ENCODE measurements at places on chromosomes 7 and 10. TPM values are rescaled to one million over a fixed set of nuclear protein-coding genes. Genes with fewer than 3 reads are reported as not detected.

The MUC12 gene
- not detected for total RNA-seq

The LBX1 gene
- not detected for total RNA-seq

The BAG3 gene
- 50.1 TPM for total RNA-seq

The TMEM196 gene
- not detected for total RNA-seq

DNA sequence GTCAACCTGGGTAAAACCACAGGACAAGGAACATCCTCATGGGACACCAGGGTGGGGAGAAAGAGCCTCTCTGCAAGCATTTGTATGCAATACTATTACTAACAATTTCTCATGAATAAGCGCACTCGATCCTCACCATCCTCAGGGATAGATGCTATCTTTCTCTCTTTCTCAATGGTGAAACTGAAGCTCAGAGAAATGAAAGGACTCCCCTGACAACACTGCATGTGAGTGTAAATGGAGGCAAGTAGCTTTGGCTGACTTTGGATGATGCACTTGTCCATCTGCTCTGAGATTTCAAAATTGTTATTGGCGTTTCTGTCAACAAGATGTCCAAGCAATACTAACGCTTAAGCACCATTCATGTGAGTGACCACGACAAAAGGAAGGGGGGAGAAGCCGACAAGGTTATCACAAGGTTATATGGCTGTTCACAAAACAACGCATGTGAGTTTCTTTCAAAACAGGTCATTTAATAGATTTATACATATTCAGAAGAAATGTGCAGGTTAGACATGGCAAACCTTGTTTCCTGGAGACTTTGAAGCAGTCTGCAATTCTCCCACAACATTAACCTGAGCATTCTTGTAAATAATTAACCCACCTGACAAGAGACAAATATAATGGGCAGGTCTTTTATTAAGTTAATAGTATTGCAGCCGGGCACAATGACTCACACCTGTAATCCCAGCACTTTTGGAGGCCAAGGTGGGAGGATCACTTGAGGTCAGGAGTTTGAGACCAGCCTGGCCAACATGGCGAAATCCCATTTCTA lies 54.0 kb downstream of the IFIT5 start:
- DNase-seq, result no peak

- no peak for DNase-seq
Observed at GRCh38 chr10:3401491-3401938, 228.9 kb upstream of the PITRM1 start.

- DNase-seq, result no peak
Observed at GRCh38 chr10:127012769-127013152, 107.5 kb downstream of the DOCK1 start.

GRCh38 chr7:78191475-78192079 lies 393.0 kb downstream of the PHTF2 start:
- DNase-seq, result no peak

DNA sequence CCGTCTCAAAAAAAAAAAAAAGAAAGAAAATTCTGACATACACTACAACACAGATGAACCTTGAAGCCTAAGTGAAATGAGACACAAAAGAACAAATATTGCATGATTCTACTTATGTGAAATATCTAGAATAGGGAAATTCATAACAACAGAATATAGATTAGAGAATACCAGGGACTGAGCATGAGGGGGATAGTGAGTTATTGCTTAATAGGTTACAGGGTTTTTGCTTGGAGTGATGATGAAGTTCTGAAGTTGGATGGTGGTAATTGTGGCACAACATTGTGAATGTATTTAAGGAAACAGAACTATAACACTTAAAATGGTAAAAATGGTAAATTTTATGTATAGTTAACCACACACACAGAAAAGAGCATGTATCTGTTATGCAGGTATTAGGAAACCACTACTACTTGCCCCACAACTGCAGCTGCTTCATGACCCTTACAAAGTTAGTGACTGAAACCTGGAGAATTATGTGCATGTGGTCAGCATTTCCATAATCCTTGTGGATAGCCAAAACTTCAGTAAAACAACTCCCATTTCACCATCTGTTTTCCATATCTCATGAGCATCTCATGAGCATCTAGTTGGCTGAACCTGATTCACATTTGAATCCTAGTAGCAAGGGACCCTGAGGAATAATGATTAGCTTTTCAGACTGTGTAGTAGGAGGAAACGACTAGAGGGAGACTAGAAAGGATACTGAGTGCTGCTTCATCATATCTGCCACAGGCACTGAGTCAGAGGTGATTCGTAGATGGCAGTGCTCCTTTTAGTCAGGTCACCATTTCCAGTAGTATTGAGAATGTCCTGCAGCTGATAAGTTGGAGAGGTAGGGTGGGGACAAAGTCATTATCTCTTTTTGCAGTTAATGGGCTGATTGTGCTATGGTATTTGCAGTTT lies 26.3 kb downstream of the SAMD8 start:
- DNase-seq, result no peak

GRCh38 chr7:98963305-98963704 lies 85.0 kb downstream of the TRRAP start:
- DNase-seq, result no peak

DNA sequence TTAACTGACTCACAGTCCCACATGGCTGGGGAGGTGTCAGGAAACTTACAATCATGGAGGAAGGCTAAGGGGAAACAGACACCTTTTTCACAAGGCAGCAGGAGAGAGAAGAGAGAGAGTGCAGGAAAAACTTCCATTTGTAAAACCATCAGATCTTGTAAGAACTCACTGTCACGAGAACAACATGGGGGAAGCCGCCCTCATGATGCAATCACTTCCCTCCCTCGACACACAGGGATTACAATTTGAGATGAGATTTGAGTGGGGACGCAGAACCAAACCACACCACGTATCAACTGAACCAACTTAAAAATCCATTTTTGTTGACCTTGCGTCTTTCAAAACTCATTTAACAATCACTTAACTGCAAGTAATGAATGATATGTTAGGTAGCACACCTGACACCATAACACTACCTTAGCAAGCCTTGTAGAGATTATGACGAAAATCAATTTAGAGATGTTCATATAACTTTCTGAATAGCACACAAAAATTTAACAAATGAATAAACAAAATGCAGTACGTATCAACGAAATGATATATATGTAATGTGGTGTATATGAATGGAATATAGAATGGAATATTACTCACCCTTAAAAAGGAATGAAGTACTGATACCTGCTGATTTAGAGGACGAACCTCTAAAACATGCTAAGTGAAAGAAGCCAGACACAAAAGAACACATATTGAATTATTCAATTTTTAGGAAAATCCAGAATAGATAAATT lies 3.7 kb downstream of the FAM3C start:
- no peak for DNase-seq

GRCh38 chr7:101108330-101108857 lies 18.5 kb upstream of the SERPINE1 start:
- no peak for DNase-seq

GRCh38 chr10:76309741-76310587 lies 878.5 kb downstream of the LRMDA start:
- DNase-seq, result no peak

All from sciatic nerve (tissue), 2 donors.